ENCODE measurements at places on chromosomes 1 and 21.

DNA sequence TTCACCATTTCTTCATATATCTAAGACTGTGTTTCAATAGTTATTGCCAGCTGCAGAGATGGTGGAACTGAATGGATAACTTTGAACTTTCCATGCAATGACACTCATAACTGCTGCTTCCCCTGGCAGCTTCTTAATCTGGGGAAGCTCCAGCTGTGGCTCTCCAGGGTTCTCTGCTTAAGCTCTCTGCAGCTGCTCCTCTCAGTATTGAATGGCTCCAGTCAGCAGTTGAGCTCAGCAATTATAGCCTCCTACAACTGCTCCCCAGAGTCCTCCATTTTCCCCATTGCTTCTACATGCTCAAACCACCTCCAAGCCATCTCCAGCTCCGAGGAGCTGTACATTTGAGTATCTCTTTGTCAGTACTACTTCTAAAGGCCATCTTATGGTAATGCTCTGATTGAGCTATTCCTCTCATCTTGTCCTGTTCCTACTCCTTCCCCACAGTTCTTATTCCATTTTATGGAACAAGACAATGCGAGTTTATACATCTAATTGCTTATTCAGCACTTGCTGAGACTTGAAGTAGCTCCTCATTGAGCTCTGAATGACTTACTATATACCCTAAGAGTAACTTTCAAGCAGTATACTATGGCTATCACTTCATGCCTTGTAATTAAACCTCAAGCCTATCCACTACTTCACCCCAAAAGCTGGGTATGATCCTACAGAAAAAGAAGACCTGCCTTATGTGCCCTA, 362.4 kb downstream of the NEGR1 start:
- DNase-seq = no peak

- DNase-seq = no peak
Observed at GRCh38 chr1:226388131-226388530, 19.8 kb downstream of the PARP1 start.

DNA sequence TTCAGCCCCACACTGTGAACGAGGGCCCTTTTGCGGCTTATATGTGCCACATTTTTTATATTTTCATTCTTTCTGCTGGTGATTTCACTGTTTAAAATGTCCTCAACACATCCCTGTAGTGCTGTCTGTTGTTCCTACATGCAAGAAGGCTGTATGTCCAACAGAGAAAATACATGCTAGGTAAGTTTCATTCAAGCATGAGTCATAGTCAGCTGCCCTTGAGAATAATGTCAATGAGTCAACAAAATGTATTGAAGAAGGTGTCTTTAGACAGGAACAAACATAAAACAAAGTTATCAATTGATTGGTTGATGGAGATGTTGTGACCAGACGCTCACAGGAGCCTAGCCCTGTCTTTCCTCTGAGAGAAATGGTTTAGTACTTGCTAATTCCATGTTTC, 553.4 kb downstream of the PLPP3 start:
- DNase-seq = no peak

- no peak for DNase-seq
Observed at GRCh38 chr1:34371829-34372532, 195.3 kb downstream of the C1orf94 start.

- DNase-seq = no peak
Observed at GRCh38 chr1:241171991-241172390, 185.0 kb downstream of the RGS7 start.

GRCh38 chr1:200207711-200208126, 180.2 kb downstream of the NR5A2 start:
- no peak for DNase-seq

DNA sequence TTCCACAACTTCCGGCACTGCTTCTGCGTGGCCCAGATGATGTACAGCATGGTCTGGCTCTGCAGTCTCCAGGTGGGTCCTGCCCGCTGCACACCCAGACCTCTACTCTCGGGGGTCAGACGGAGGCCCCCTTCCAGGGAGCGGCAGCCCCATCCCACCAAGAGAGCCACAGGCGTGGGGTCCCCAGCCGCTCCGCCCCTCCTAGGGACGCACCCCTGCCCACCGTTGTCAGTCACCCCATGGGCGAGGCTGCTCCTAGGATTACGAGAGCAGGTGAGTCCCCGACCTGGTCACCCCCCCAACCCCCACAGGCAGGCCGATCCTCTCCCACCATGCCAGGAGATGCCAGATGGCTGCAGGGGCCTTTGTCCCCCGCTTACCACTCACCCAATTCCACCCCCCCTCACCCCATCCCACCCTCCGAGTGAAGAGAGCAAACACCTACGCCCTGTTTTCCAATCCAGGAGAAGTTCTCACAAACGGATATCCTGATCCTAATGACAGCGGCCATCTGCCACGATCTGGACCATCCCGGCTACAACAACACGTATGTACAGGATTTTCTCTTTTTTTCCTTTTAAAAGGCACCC, 107.0 kb downstream of the PDE9A start:
- no peak for DNase-seq

GRCh38 chr21:41973427-41973831, 19.6 kb upstream of the C2CD2 start:
- no peak for DNase-seq

DNA sequence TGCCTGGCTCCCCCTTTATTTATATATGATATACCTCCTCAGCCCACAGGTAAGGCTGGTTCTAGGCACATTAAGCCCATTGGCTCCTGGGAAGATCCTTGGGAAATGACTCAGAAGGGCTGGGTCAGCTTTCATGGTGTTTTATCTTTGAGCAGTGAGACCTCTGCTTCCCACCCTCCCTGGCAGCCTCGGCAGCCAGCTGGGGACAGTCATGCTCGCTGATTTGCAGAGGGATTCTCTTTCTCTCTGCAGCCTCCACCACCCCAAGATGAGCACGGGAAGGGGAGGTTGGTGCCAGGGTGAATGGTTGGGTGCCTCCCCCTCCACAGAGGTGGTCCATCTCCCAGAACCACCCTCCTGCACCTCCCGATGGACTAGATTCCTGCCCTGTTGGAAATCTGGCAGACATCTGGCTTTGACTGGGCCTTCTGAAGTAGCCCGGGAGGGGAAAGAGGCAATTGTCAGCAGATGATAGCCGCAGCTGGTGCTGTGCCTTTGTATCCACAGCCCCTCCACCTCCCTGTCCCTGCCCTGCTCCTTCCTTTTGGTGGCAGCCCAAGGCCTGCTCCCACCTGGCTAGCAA, 24.6 kb downstream of the IER5 start:
- no peak for DNase-seq

DNA sequence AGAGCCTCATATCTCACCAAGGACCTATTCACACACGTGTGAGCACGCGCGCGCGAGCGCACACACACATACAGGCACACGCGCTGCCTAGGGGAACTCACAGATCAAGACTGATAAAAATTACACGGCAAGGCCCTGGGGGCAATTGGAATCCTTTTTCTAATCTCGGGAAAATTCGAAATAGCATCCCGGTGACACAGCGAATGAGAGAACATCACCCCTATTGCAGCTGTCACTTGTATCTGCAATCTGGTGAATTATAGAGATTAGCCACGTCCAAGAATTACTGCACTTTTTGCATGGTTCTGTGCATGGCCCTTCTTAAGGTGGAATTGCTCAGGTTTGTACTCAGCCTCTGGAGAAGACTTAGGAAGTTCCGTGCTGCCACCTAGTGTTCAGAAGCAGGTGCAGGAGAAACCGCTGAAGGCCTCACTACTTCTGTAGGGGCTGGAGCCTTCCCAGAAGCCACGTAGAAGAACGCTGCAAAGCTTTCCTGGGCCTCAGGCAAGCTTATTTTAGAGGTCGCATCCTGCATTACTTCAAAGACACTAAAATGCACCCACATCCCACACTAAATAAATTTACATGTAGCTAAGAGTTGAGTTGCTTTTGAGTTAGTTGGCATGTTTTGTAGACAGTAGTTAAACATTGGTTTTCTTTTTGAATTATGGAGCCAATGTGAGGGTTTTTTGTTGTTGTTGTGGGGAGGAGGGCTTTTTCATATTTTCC, 229.2 kb upstream of the CAMK1G start:
- DNase-seq = peak; percentile 61

DNA sequence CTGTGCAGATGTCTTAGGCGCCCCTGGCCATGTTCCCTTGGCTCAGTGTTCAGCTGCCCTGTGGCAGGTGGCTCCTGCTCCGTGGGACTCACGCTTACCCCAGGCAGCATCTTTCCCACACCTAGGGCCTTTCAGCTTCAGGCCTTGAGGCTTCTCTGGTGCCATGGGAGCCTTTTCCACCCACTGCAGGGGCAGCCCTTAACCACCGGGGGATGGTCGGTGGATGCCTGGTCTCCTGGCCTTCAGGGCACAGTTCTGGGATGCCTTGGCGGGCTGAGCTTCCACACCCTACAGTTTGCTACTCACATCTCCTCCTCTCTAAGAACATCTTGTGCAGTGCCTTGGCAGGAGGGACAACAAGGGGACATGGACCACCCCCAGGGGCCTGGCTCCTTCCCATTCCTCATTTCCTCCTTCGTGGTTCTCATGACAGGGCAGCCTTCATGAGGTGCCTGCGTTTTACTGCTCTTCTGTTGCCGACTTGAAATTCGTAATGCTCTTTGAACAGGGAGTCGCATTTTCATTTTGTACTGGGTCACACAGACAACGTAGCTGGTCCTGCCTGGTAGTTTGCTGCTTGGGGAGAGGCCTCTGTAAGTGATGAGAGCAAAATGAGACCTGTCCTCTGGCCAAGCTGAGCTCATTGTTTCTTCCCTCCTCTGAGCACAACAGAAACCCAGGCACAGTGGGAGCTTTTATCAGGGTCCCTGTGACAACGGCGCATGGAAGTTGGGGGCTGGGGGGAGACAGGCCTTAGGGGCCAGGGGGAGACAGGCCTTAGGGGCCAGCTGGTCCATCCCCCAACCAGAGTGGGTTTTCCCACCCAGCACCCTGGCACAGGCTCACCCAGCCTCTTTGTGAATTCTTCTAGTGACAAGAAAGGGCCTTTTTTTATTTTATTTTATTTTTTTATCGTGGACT, 62.0 kb upstream of the NEK2 start:
- no peak for DNase-seq

GRCh38 chr1:87176514-87176913, 152.2 kb upstream of the LMO4 start:
- no peak for DNase-seq

DNA sequence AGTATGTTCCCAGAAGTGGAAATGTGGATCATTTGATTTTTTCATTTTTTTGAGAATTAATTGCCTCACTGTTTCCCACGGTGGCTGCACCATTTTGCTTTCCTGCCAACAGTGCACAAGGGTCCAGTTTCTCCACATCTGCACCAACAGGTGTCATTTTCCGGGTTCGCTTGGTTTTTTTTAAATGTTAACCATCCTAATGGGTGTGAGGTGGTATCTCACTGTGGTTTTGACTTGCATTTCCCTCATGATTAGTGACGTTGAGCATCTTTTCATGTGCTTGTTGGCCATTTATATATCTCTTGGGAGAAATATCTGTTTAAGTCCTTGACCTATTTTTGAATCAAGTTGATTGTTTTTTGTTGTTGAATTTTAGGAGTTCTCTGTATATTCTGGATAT, 3.0 kb downstream of the COL6A2 start:
- DNase-seq = no peak

GRCh38 chr1:22262583-22262982, 119.7 kb upstream of the WNT4 start:
- DNase-seq = no peak

DNA sequence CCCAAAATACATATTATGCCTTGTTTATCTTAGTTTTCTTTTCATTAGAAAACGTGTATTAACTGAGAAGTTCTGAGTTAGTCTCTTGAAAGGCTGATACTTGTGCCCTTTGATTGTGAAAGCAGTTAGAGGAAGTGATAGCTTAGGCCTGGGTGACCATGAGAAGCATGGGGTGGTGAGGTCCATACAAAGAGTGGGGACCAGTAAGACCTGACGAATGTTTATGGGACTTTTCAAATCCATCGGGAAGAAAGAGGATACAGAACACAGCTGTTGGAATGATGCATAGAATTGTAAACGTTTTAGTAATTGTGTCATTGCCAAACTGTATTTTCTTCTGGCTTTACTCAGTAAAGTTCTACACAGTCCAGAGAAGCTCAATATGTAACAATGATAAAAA, 259.8 kb downstream of the LMO4 start:
- no peak for DNase-seq

GRCh38 chr1:47796626-47797025, 200.6 kb downstream of the TRABD2B start:
- no peak for DNase-seq

DNA sequence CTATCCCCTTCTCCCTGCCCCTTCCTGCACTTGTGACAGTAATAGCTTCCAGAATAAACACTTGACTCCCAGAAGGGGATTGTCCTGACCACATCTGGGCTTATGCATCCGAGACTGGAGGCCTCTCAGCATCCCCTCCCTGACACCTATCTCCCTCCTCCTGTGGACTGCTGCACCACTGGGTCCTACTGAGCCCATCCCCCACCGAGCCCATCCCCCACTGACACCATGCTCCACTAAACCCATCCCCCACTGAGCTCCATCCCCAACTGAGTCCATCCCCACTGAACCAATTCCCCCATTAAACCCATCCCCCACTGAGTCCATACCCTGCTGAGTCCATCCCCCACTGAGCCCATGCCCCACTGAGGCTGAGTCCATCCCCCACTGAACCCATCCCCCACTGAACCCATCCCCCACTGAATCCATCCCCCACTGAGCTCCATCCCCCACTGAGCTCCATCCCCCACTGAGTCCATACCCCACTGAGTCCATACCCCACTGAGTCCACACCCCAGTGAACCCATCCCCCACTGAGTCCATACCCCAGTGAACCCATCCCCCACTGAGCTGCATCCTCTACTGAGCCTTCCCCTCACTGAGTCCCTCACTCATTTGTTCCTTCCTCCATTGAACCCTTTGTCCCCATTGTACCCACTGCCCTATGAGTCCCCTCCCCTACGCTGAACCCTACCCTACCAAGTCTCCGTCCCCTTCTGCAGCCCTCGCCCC, 5.6 kb downstream of the PDZK1IP1 start:
- DNase-seq = no peak

- DNase-seq = no peak
Observed at GRCh38 chr1:103058391-103058790, 49.9 kb downstream of the COL11A1 start.

DNA sequence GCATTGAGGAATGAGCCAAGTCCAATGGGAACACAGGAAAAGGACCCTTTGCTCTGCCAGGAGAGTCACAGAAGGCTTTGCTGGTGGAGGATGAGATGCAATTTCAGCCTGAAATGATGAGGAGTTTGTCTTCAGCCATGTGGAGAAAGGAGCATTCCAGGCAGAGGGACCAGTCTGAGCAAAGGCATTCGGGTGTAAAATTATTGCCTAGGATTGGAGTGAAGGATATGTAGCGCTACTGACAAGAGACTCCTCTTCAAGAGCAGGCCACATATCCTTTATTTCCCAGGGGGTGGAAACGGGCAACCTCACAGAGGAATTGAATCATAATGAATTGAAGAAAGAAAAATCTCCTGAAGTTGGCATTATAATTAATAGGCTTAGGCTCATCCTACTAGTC, 1.1 kb upstream of the CSF1 start:
- no peak for DNase-seq

Measured in smooth muscle cell of the brain vasculature (primary cell).